Activated CD8-positive, alpha-beta memory T cell treated with anti-CD3 and anti-CD28 coated beads for 36 hours (primary cell): ENCODE measurements at places on chromosomes 7 and 10. TPM values are rescaled to one million over a fixed set of nuclear protein-coding genes. Genes with fewer than 3 reads are reported as not detected.

The ANKRD61 gene
- total RNA-seq = not detected

The KLLN gene
- total RNA-seq = 0.80 TPM

The TAS2R41 gene
- not detected for total RNA-seq

The AIMP2 gene
- 80.8 TPM for total RNA-seq

The PIP gene
- total RNA-seq = not detected

The PPP1R3C gene
- total RNA-seq = 0.19 TPM

The OR2A12 gene
- total RNA-seq = not detected

The NANOS1 gene
- 0.10 TPM for total RNA-seq

The SLC26A3 gene
- not detected for total RNA-seq

The MNX1 gene
- not detected for total RNA-seq

The SKIDA1 gene
- total RNA-seq = 0.08 TPM

The CYP51A1 gene
- 61.5 TPM for total RNA-seq

The RASSF4 gene
- 2.0 TPM for total RNA-seq

The ATG9B gene
- 6.3 TPM for total RNA-seq

The SUN3 gene
- total RNA-seq = not detected

The OIT3 gene
- not detected for total RNA-seq

The FOXI2 gene
- not detected for total RNA-seq

The PDE6C gene
- not detected for total RNA-seq
